ENCODE measurements at places on chromosomes 1 and 21.

DNA sequence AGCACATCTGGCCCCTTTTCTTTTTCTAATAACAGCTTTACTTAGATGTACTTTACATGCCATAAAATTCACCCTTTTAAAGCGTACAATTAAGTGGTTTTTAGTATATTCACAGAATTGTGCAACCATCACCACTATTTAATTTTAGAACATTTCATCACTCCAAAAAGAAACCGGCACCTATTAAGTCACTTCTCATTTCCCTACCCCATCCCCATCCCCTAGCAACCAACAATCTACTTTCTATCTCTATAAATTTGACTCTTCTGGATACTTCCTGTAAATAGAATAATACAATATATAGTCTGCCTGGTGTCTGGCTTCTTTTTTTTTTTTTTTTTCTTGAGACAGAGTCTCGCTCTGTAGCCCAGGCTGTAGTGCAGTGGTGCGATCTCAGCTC lies 59.5 kb upstream of the ENAH start:
- no peak for DNase-seq

DNA sequence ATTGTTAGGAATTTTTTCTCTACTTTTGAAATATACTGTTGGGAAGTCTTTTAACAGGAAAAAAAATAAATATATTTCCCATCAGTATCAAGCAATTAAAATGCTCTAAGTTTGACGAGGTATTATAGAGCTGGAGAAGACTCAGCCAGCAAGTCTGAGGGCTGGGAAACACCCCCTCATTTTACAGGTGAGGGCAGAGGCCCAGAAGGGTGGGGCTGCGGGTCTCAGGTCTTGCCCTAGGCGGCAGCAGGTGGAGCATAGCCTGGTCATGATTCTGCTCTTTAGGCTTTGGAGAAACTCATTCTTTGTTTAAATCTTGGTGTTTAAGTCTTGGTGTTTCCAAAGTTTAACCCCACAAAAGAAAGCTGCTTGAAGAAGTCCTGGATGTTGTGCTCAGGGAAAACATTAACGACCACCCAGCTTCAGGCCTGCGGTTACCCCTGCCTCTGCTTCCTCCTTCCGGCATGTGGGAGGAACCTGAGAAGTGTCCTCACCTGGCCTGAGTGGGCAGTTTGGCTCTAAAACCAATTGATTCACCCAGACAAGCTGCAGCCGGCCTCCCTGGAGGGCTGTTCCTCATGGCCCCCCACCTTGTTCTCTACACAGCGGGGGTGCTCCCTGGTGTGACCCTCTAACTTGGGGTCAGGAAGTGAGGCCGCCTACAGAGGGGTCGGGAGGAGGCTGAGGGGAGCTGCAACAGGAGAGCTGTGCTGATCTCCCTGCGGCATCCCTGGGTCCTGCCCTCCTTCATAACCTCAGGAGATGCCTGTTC lies 41.7 kb downstream of the OLFML2B start:
- no peak for DNase-seq

- DNase-seq: no peak
Measured at GRCh38 chr1:228917755-228918154, 182.5 kb downstream of the RHOU start.

DNA sequence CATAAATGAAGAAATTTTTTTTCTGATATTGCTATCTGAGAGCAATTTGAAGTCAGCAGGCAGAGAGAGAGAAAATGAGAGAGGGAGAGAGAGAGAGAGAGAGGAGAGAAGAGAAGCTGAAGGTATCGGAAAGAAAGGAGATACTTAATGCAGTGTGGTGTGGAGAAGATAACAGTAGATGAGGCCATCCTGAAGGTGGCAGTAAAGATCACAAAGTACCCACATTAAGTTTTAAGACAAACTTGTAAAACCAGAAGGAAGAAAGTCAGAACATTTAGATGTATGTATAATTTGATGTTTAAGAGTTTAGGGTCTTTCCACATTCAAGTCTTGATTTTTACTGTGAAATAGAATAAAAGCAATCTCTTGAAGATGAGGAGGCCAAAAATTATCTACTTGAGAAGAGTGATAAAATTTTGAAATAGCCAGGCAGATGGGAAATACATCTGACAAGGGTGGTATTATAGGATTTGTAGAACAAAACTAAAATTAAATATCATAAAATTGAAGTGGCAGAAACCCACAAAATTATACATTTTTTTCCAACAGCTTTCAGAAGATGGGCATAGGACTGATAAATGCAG lies 1753.4 kb downstream of the MRPL39 start:
- DNase-seq: no peak

GRCh38 chr1:16047791-16048475 lies 4.4 kb downstream of the CLCNKB start:
- DNase-seq: no peak

GRCh38 chr1:162314206-162314605 lies 62.4 kb downstream of the SPATA46 start:
- DNase-seq: no peak

DNA sequence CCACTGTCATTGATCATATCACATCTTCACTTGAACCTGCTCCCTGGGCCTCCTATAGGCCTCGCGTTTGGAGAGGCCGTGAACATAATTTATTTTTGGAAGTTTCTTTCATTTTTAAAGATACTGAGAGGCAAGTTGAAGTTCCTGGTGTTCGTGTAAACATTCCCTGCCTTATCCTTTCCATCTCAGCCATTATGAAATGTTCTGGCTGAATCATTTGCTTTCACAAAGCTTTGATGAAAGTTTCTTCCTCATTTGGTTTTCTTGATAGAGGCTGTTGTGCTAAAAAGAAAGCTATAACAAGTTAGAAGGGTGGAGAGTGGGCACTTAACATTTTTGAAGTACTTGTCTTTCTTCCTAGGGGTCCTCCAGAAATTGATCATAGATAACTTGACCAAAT lies 15.5 kb downstream of the CAMTA1 start:
- no peak for DNase-seq

- no peak for DNase-seq
Measured at GRCh38 chr1:25361901-25362300, 23.8 kb downstream of the TMEM50A start.

GRCh38 chr1:226203240-226203639 lies 16.7 kb upstream of the ACBD3 start:
- DNase-seq: no peak

- DNase-seq: no peak
Measured at GRCh38 chr1:181079920-181080319, 8.6 kb upstream of the IER5 start.

DNA sequence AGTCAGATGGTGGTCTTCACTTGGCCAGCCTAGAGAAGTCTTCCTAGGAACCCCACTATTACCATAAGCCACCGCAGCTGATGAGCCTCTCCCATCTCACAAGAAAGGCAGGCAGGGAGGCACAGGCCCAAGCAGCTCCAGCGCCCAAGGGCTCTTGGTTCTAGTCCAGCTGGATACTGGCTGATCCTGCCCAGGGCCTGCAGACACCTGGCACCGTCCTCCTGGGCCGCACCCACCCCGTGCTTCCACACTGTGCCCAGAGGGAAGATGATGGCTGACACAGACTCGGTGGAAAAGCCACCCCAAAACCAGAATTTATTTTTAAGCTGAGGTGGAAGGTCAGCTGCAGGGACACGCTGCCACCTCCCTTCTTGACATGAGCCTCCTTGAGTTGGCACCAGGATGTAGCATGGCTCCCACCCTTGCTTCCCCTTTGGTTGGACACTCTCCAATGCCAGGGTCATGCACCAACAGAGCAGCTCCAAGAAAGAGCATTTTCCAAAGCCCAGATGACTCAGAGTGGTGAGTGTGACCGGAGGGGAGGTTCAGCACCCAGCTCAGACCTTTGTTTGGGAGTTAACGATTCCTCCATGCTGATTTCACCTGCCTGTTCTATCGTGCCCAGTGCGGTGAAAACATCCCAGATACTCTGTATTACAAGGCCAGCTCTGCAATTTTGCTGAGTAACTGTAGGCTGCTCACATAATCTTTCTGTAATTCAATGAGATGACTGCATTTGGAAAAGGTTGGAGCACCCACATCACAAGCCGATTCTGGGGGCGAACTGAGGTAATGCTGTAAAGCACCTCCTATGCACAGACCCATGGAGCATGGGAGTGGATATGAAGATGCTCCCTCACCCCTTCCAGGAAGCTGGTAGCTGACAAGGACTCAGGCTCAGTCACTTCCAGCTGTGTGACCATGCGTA lies 63.1 kb upstream of the SLC2A1 start:
- DNase-seq: no peak

DNA sequence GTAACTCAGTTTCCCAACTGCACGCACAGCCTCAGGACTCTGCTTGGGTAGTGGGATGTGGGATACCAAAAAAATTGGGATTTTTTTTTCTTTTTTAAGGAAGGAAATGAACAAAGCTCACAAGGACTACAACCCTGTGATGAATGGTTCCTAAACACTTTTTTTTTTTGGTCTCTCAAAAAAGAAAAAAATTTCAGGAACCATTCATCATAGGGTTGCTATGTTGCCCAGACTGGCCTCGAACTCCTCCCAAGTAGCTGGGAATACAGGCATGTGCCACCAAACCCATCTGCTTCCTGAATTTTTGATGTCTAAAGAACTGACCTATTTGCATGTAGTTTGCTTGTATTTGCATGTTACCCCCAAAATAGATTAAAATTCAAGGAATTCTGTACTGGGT lies 6.8 kb downstream of the MINDY1 start:
- no peak for DNase-seq

DNA sequence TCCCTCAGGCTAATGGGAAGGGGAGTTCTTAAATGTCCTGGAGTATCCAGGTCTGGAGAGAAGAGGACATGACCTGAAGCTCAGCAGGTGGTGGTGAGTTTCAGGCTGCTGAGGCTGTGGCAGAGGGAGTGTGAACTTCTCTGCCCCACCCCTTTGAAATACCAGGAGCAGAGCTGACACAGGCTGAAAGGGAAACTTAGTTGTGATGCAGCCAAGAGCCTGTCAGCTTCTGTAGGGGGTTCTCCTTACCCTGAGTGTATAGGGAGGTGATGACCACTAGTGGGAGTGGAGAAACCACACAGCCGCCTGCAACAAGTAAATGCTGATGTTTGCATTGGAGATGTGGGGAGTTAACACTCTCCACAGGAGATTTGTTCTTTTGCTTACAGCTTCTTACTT lies 152.3 kb downstream of the FCRL5 start:
- DNase-seq: no peak

GRCh38 chr1:209723756-209724693 lies 19.4 kb downstream of the HSD11B1 start:
- DNase-seq: no peak

- DNase-seq: no peak
Measured at GRCh38 chr1:210792250-210793102, 341.5 kb downstream of the KCNH1 start.

GRCh38 chr1:176178316-176178715 lies 28.8 kb downstream of the COP1 start:
- DNase-seq: no peak

DNA sequence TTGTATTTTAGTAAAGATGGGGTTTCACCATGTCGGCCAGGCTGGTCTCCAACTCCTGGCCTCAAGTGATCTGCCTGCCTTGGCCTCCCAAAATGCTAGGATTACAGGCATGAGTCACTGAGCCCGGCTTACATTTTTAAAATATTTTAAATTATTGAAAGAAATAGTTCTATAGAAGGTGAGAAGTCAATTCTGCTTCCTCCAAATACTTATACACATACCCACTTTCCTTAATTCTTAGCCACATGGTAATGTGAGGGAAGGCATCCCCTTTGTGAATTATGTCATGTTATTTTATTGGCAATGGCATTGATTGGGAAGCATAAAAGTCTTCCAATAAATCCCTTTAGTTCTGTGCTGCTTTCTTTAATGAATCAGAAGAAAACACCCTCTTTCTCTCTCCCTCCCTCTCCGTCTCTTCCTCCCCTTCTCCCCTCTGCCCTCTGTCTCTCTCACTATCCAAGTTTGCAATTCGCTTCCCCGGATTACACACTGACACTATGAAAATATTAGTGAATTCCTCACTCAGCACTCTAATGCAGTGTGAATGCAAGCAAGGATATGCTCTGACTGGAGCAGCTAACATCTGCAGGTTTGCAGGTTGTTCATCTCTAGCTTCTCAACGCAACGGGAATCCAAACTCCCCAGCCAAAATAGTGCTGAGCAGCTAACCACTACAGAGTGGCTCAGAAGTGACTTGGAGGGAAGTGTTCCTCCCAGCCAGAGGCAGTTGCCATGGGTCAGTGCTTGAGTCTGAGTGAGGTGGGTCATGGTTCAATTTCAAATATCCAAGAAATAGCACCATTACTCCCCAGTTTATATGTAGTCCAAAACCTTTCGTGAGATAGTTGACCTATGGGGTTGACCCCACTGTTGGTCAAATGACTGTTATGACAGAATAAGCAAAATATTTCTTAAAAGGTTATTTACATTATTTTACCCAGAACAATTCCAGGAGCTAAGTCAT lies 77.8 kb upstream of the CD55 start:
- no peak for DNase-seq

- DNase-seq: no peak
Measured at GRCh38 chr1:18197299-18197698, 89.7 kb downstream of the IGSF21 start.

- no peak for DNase-seq
Measured at GRCh38 chr1:14599800-14600199, 1.3 kb downstream of the KAZN start.

DNA sequence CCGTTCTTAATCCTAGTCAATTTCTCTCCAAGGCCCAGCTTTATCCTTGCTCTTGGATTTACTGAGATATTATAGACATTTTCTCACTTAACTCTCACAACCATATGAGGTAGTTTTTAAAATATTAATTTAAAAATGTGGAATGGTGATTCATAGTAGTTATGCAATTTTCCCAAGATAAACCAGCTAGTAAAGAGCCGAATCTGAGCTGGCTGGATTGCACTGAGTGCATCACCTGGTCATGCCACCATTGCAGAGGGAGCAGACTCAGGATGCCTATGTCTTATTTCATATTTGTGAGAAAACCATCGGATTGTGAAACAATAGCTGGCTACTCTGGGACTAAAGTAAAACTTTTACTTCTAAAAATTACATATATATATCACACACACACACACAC lies 494.0 kb downstream of the KCNT2 start:
- no peak for DNase-seq

DNA sequence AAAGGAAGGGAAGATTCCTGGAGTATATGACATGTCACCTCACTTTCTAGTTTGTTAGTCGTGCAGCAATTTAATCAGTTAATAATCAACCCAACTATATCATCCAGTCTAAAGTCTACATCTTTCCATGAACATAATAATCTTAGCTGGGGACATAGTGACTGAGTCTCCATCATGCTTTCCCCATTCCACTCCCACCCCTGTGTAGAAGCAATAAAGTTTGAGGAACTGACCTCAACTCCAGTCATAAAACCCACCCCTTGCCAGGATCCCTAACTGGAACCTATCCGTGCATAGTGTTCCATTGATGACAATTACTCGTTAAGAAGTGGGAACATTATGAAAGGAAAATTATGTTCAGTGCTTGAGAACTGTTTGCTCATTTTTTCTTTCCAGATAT lies 48.9 kb upstream of the MROH9 start:
- no peak for DNase-seq

GRCh38 chr1:187338762-187339412 lies 510.1 kb downstream of the PLA2G4A start:
- DNase-seq: no peak

- DNase-seq: no peak
Measured at GRCh38 chr1:164756741-164757140, 197.8 kb downstream of the PBX1 start.
